Right renal cortex interstitium (tissue), 3 donors: ENCODE measurements at places on chromosomes 3 and 15. TPM values are rescaled to one million over a fixed set of nuclear protein-coding genes. Genes with fewer than 3 reads are reported as not detected.

GRCh38 chr15:95174301-95175259 lies 943.2 kb downstream of the MCTP2 start:
- no peak for DNase-seq

DNA sequence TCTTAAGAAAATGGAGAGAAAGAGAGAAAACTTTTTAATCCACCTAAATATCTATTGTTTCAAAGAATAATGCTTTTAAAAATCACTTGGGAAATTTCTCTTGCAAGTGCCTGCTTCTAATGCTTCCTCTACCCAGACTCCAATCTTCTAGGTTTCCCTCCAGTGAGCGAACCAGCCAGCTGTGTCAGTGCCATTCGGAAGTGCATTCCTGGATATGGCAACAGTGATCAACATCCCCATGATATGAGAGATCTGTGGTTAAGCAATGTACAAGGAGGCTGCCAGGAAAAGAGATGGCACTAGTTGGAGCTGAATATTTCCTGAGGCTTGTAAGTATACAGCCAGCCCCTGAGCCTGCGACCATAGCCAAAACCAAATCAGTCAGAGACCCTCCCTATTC lies 53.3 kb upstream of the KCNMB2 start:
- peak; percentile 43 for DNase-seq

GRCh38 chr15:42157981-42158765 lies 1.7 kb upstream of the PLA2G4F start:
- DNase-seq: no peak

DNA sequence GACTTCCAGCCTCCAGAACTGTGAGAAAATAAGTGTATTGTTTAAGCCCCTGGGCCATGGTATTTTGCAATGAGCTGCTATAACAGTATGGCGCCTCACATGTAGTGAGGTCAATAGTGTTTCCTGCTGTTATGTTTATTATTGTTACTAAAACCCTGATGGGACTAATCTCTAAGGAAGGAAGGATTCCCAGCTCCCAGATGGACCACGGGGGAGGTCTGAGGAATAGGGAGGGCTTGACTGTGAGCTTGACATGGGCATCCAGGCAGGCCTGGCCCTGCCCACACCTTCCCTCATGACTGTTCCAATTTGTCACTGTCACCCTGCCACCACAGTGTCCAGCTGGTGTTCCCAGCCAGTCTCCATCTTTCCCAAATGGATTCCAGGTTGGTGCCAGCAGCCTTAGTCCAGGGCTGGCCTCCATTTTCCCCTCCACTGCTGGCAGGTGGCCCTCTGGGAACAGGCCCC lies 14.5 kb upstream of the SLC41A3 start:
- no peak for DNase-seq

DNA sequence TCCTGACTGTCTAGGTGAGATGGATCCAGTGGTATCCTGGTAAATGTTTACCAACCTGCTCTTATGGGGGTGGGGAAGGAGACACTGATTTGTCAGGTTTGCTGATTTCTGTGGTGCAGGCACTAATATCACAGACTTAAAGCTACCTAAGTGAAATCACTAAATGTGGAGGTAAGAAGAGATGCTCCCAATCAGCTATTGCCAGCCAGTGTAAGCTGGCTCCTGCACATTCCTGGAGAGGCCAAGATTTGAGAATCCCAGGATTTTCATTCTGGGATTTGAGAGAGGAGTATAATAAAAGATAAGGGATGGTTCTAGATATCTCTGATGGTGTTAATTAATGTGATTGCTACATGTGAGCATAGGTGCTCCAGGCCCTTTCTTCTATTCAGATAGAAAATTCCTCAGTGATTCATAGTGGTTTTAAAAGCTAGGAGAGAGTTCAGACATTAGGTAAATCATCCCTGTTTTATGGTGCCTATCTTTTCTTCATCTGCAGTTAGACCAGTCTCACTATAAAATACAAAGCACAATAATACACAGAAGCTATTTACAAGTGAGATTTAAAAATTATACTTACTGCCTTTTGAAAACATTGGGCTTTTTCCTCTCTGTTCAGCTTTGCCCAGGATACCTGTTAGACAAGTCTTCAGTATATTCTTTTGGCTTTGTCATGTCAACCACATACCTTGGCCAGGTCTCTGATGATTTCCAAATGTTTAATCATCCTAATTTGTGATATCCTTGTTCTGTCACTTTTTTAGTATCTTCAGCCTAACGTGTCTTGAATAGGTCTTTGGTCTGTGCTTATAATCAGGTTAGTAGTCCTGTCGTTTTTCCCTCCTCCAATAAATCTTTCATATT lies 90.9 kb downstream of the MBNL1 start:
- no peak for DNase-seq

Gene RPL32
- 2,382 TPM for polyA plus RNA-seq

DNA sequence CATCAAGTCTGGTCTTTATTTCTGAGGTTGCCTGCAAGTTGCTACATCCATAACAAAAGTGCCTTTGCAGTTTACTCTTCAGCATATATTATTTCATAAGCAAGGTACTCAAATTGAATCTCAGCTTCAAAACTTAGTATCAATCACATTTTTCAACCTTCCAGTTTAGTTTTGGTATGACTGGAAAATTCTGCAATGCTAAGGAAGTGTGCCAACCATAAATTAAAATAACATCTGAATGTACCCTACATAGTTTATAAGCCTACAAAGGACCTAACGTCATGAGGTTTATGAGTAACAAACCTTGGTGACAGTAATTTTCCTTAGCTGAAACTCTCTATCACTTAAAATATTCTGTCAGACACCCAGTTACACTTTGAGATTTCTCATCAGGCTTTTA lies 62.8 kb downstream of the THBS1 start:
- DNase-seq: no peak

DNA sequence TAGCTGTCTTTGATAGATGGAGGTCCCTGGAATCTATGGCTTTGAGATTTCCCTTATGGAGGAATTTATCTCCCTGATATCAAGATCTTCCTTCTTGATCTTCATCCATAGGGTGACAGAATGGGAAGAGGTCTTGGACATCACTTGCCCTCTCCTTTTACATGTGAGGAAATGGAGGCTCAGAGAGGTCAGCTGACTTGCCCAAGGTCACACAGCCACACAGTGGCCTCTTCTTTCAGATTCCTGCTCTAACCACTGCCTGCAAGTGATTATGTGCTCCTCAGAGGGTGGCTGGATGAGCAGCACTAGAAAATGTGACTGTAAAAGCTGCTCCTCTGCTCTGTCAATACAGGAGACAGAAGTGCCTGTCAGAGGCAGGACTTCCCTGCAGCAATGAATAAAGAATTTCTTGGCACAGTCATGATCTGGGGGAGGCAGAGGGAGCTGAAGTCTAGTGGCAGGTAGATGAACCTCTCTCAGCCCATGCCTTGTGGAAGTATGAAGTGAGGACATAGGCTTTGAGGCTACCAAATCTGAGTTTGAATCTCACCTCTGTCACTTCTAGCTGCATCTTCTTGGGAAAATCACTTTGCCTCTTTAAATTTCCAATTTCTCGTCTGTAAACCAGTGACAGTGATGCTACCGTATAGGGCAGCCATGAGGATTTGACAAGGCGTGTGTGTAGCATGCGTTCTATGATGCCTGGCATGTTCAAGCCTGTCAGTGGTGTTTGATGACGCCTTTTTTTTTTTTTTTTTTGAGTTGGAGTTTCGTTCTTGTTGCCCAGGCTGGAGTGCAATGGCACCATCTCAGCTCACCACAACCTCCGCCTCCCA lies 12.0 kb downstream of the SSUH2 start:
- no peak for DNase-seq

Gene MEX3B
- polyA plus RNA-seq: 11.8 TPM

DNA sequence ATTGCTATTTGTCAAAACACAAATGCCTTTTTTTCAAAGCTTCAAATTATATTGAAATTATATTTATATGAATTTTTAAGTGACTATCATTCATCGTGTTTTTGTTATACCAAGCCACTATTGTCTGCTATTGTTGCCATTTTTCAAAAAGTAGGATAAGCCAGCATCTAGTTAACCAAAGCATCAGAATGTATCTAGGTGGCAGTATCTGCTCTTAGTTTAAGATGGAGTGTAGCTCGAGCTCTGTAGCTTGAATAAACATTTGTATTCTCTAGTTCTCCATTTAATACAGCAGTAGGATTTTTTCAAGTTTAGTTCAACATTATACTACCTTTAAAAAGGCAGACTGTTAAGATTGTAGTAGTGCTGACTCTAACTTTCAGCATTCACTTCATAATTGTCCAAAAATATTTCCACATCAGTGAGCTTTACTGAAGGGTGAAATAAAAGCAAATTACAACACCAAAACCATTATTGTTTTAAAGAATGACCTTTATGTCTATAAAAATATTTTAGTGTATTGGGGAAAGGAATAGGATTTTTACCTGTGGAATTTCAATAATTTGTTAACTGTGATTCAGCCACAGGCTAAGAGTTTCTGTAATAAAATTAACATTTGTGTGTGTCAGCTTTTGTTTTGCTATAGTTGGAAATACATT lies 19.6 kb upstream of the C15orf61 start:
- DNase-seq: no peak

DNA sequence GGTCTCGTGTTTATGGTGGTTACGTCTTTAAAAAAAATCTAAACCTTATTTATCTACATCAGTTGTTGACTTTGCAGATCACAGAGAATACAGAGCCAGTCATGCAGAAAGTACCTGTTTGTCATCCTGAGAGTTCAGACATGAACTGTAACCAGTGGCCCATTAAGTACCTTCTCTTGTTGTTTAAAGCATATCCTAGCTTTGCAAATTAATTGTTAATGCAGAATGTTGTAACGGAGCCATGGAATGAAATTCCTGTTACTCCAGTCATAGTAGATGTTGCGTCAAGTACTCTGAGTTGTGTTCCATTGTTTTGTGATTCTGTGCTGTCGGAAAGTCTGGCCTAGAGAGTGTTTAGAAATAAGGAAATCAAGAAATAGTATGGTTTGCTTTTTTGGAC lies 205.2 kb downstream of the RBMS3 start:
- peak; percentile 8 for DNase-seq

- DNase-seq: no peak
Observed at GRCh38 chr15:65401611-65402240, 21.0 kb downstream of the IGDCC4 start.

Gene RPUSD2
- 11.8 TPM for polyA plus RNA-seq

GRCh38 chr3:170410428-170411029 lies 8.1 kb upstream of the CLDN11 start:
- DNase-seq: no peak

DNA sequence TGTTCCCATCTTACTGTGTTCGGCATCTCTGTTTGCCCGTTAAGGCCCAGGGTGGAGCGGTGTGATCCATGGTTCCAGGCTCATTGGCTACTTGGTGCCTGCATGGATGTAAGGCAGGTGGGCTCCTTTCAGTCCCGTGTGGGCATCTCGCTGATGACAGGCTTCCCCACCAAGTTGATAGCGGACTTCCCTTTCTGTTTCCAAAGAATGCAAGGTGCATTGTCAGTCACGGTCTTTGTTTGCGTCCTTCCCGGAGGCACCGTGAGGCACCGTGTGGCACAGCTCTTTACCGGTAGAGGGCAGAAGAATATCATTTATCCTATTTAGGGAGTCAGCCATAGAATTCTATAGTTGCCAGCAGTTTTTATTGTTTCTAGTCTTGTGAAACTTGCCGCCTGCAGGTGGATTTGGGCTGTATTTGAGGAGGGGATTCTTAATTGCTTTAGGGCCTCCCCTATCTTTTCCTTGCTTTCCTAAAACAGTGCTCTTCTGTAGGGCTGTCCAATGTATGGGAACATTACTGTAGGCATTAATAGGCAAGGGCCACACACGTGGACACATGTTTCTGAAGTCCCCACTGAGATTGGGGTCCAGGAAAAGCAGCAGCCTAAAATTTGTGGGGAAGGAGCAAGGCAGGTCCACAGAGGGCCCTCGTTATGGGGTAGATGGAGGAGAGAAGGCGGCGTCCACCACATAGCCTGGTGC lies 244.1 kb downstream of the SLCO3A1 start:
- no peak for DNase-seq

DNA sequence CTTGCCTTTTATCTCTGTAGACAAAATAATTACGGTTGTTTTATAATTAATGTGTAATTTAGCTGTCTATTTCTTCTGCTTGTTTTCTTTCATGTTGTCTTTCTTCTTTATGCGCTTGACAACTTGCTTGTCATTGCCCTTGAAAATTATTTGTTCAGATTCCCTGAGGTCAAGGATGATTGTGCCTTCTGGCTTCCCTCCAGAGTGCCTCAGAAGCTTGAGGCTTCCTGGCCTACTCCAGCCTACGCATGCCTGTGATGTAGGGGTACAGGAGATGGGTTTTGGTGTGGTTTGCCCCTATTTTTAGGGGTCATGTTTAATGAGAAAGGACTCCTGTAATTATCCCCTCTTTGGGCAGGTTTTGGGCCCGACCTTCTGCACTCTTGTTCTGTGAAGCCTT lies 231.5 kb downstream of the SV2B start:
- no peak for DNase-seq

DNA sequence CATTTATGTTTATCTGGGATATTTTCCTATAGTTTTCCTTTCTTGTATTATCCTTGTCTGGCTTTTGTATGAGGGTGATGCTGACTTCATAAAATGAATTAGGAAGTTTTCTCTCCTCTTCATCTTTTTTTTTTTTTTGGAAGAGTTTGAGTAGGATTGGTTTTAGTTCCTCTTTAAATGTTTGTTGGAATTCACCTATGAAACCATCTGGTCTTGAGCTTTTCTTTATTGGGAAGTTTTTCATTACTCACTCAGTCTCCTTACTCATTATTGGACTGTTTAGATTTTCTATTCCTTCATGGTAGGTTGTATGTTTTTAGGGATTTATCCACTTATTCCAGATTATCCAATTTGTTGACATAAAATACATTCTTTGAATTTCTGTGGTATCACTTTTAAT lies 18.7 kb upstream of the MASP1 start:
- no peak for DNase-seq

Gene ZCWPW2
- 2.5 TPM for polyA plus RNA-seq

Gene PSTPIP1
- polyA plus RNA-seq: 0.60 TPM

Gene SV2B
- 1.2 TPM for polyA plus RNA-seq

Gene VGLL3
- 4.6 TPM for polyA plus RNA-seq

DNA sequence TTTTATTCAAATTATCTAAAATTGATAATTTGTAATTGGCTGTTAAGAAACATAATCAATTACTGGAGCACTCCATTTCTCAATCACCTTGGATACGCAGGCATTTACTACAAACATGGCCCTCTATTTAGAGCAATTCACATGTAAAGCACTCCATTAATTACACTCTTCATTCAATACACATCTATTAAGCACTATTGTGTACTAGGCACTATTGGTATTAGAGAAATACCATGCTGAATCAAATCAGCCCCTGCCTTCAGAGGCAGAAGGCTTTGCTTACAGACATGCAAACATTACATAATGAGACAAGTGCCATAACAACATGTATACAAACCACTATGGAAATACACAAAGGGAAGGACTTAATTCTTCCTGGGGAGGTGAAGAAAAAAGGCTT lies 69.1 kb downstream of the PEAK1 start:
- no peak for DNase-seq

Gene RAD51
- 17.7 TPM for polyA plus RNA-seq
